ENCODE measurements at places on chromosomes 6 and 20. TPM values are rescaled to one million over a fixed set of nuclear protein-coding genes. Genes with fewer than 3 reads are reported as not detected.

The RIPK1 gene
- polyA plus RNA-seq: 25.9 TPM

The MDN1 gene
- 14.6 TPM for polyA plus RNA-seq

The MATN4 gene
- polyA plus RNA-seq: 0.04 TPM

The CLDN20 gene
- not detected for polyA plus RNA-seq

The HLA-DQA1 gene
- not detected for polyA plus RNA-seq

The RUNX2 gene
- polyA plus RNA-seq: 3.4 TPM

The SRSF3 gene
- polyA plus RNA-seq: 317 TPM

The PACSIN1 gene
- 0.04 TPM for polyA plus RNA-seq

The C6orf163 gene
- 0.57 TPM for polyA plus RNA-seq

The CDC5L gene
- polyA plus RNA-seq: 14.5 TPM

The GJE1 gene
- polyA plus RNA-seq: not detected

The NQO2 gene
- polyA plus RNA-seq: 32.4 TPM

The PSMA7 gene
- polyA plus RNA-seq: 368 TPM
